ENCODE measurements at places on chromosomes 6 and 20.

DNA sequence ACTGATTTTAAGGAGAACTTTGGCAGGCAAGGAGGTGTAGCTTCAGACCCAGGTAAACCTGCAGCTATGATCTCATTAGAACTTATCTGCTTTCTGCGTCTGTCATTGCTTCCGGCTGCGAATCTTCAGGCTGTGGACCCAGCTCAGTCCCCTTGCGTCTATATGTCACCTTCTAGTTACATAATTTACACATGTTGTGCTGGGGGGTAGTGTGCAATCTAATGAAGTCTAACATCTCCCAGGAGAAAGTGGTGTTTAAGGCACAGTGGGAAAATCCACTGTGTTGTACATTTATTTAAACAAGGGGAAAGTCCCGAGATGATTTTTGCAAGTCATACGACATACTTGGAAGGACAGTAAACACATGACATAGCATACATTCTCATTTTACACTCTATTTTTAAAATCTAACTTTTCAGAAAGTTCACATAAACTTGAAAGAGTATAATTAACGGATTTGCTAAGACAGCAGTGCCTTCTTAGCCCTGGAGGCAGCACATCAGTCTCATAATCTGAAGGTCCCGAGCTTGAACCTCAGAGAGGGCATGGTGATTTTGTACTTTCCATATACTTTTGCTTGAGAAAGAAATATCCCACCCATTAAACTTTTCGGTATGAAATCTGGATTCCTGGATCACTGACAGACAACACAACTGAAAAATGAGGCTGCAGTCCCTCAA lies 35.2 kb downstream of the GPX6 start:
- DNase-seq = no peak

DNA sequence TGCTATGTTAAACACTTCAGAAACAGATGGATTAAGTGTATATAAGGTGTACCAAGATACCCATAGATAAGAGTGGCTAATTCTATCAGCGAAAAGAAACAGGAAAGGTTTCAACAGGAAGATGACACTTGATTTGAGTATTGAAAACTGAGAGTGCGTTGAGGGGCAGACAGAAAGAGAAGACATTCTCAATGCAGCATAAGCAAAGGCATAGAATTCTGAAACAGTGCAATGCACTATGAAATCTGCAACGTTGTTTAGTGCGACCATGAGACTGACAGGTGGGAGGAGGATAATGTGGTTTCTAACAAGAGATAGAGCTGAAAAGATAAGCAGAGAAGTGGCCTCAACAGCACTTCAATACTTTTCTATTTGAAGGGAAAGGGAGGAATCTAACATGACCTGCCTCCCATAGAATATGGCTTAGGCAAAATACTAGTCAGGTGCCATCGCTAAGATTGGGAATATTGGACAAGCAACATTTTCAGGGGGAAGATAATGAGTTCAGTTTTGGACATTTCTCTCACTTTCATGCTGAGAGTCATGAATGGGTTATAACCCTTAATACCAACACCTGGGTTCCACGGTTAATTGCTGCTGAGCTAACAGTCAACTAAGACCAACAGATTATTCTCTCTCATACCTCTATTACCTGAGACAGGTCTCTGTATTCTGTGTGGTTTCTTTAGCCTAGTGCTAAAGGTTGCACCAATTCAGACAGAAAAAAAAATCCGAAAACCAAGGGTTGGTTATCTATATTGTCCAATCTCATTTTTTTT lies 312.9 kb upstream of the ARID1B start:
- no peak for DNase-seq

DNA sequence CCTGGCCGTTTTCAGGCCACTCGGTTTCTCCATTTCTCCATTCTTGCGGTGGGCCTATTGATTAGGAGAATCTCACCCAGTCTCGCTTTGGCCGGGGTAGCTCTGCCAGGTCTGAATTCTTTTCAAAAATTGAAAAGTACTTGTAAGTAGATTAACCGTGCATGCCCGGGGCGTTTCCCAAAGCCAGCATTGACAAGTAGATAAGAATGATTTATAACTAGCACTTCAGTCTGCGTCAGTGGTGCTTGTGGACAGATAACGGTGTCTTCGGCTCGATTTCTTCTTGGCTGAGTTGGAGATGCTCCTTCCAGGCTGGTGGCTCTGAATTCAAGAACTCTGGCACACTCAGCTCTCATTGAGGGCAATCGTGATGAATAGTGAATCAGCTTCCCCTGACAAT lies 29.0 kb downstream of the SLC24A3 start:
- no peak for DNase-seq

DNA sequence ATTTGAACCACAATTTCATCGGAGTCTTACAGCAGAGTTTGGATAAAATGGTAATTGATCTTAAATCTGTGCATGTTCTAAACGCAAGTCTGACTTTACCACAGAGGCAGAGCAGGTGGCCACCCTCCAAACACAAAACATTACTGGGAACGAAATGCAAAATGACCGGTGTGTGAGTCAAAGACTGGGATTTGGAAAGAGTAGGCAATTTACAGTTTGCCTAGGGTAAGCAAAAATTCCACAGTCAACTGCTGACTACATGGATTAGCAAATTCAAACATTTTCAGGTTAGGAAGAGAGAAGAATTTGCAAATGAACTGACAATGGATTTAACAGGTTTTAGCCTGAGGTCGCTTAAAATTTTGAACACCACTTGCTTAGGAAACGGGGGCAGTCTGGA lies 444.4 kb downstream of the HDGFL1 start:
- DNase-seq = no peak

DNA sequence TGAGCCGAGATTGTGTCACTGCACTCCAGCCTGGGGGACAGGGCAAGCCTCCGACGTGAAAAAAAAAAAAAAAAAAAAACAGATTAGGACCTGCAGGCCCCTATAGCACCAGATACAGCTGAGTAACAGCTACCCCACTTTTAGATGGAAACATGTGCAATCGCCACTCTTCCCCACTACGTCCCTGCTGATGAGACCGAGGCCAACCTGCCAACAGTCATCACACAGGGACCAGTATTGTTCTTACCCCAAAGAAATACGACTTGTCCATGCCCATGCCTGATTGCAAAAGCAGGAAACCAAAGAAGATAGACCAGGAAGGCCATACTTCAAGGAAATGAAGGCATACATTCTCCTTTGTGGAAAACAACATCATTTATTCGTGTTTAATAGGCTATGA lies 45.8 kb downstream of the ZMYND8 start:
- no peak for DNase-seq

DNA sequence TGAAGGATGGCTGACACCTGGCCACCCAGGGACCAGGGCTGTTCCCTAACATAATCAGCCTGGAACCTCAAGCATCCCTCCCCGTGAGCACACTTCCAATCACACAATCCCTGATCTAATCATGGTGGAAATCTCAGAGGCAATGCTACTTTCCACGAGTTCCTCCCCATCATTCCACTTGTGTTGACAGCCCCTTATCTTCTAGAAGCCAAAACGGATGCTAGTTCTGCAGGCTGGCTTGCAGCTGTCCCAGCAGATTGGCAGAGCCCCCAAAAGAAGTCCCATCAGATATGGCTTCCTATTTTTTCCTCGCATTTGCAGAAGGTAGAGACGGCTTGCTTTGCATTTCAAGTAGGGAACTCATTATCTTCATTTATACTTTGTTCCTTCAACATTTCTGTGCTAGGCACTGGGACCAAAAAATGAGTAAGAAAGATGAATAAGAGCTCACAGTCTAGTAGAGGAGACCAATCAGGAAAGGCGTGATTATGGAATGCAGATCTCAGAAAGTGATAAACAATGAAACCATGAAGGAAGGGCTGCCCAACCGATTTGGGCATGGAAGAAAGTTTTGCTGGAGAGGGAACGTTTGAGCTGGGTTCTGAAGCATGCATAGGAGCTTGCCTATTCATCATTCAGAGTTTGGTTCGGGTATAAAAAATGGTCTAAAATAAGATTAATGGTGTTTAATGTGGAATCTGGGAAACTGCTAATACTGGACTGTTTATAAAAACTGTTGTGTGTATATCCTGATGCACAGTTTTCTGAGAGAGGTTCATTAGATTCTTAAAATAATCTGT lies 44.6 kb upstream of the TBC1D7 start:
- DNase-seq = no peak

GRCh38 chr20:6882561-6883291 lies 115.2 kb downstream of the BMP2 start:
- no peak for DNase-seq

- no peak for DNase-seq
These were observed 38.7 kb downstream of the KAT14 start for GRCh38 chr20:18176318-18176785.

DNA sequence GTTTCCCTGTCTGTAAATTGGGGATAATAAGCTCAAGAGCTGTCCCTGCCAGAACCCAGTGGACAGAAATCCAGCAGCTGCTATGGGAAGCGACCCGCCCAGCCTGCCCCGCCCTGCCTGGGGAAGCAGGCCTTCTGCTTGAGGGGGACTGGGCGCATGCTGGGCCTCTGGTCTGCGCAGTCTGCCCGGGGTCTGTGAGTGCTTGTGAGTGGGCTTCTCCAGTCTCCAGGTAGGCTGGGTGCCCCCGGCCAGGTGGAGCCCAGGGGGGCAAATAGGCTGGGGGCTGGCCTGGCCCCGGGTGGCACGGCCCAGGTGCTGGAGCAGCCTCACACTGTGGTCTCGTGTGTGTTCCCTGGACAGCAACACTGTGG lies 648 bp upstream of the RBBP8NL start:
- DNase-seq = no peak

- no peak for DNase-seq
These were observed 880 bp upstream of the CPXM1 start for GRCh38 chr20:2801286-2801728.

DNA sequence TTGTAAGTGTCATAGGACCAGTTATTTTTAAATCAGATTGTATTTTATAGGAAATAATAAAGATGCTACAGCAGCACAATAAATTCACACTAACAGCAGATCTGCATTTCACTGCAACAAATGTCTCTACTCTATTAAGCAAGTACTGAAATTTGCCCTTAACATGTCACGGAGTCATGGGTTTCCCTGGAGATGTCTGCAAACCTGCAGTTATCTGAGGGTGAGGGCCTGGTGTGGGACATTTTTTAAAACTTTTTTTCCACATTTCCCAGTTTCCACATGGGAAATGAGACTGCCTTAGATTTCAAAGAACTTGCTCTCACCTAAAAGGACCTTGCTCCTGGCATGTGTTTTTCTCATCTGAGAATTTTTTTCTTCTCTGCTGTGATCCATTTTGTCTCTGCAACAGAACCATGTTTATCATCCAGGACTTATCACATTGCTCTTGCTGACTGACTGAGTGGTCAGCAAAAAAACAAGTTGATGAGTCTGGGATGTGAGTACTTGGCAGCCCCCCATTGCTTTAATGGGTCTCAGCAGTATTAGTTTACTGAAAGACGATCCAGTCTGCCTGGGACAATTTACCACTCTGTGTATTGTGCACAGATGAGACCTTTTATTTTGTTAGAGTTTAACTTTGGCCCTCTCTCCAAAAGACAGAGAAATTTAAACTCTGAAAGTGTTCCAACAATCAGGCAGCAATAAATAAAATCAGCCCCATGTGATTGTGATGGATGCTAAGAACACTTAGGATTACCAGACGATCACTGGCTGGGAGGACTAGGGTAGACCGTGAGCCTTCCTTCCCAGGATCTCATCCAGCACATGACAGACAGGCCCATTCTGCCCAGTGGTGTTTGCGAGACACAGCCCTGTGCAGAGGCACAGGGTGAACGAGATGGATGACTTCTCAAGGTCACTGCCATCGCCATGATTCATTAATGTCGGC lies 268.8 kb downstream of the BTBD9 start:
- no peak for DNase-seq

DNA sequence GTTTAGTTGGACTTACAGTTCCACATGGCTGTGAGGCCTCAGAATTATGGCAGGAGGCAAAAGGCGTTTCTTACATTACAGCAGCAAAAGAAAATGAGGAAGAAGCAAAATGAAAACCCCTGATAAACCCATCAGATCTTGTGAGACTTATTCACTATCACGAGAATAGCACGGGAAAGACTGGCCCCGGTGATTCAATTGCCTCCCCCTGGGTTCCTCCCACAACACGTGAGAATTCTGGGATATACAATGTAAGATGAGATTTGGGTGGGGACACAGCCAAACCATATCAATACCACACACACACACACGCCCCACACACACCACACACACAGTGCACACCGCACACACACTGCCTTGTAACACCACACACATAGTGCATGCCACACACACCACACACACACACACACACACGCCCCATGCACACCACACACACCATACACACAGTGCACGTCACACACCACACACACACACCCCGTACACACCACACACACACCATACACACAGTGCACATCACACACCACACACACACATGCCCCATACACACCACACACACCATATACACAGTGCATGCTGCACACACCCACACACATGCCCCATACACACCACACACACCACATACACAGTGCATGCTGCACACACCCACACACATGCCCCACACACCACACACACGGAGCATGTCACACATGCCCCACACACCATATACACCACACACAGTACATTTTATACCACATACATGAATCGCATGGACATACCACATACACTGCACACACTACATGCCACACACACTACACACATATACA lies 310.5 kb downstream of the TAF4 start:
- no peak for DNase-seq

- no peak for DNase-seq
These were observed 14.6 kb upstream of the TAAR1 start for GRCh38 chr6:132673376-132674094.

DNA sequence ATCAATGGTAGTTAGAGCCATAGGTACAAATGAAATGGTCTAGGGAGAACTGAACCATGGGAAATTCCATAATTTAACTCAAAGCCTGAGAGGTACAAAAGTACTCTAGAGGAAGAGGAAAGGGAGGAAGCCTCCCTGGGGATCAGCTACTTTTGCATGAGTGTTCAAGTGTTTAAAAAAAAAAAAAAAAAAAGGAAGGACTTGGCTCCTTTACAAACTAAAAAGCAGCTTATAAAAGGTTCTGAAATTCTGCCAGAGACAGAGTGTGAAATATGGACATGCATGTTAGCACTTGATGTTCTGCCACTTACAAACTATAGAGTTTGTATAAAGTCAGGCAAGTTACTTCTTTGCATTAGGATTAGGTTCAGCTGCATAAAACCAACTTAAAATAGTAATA lies 290.0 kb downstream of the TBC1D7 start:
- no peak for DNase-seq

DNA sequence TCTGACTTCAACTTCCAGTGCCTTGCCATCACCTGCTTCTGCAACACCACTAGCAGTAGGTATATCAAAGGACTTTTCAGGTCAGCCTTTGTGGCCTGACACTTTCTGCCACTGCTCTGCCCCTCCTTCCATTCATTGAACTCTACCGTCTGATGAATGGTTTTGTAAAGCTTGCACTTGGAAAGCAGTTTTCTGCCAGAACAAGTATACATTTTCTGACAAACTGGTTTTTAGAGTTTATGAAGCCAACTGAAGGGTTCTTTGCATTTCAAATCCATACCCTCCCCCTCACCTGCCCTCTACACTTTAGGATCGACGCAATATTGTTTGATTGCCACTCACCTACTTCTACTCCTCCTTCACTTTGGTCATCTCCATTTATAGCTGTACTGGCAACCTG lies 603.1 kb downstream of the HACE1 start:
- DNase-seq = no peak

Data from activated naive CD8-positive, alpha-beta T cell treated with anti-CD3 and anti-CD28 coated beads, Interleukin-2, amount 50 U/mL, for 24 hours (primary cell).